ENCODE measurements at places on chromosomes 2 and 18.

DNA sequence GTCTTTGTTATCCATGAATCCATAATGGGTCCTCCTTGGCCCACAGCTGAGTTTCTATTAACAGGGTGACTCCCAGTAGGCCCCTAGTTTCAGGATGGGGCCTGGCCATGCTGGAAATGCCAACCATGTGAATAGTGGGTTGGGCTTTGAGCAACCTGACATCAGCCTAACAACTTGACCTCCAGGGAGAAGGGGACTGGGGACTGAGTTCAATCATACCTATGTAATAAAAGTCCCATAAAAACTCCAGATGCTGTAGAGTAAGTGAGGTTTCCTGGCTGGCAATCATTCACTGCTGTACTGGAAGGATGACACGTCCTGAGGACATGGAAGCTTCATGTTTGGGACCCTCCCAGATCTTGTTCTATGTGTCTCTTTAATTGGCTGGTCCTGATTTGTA is 7.9 kb downstream of the REV1 start:
- no peak for DNase-seq

GRCh38 chr2:238818561-238818960 is 29.3 kb upstream of the TWIST2 start:
- no peak for DNase-seq

GRCh38 chr18:79487183-79487800 is 91.6 kb downstream of the NFATC1 start:
- DNase-seq: no peak

DNA sequence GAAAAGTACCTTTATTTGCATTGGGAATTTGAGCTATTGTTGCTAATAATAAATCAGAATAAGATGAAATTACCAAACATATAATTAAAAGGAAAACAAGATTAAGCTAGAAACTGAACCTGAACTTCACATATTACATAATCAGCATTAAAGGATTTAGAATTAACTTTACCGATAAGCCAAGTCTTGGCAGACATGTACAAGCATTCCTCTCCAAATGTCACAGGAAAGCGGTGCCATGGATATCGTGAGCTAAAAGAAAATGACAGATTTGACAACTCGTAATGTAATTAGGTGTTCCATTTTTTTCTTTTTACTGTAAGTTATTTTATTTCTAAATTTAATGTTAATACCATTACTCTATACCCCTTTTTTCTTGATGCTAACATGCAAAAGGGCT is 55.1 kb upstream of the CD302 start:
- DNase-seq: no peak

DNA sequence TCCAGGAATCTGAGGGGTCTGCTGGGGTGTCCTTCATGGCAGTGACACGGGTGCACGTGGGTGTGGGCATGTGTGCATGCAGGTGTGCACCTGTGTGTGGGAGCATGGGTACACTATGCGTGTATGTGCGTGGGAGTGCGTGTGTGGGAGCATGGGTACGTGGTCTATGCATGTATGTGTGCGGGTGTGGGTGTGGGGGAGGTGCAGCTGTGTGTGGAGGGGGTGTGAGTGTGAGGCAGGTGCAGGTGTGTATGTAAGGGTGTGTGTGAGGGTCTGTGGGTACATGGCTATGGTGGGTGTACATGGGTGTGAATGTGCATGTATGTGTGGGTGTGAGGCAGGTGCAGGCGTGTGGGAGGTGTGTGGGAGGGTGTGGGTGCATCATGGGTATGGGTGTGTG is 36.3 kb downstream of the EIPR1 start:
- DNase-seq: no peak

GRCh38 chr2:24832073-24832461 is 38.8 kb downstream of the CENPO start:
- DNase-seq: no peak

DNA sequence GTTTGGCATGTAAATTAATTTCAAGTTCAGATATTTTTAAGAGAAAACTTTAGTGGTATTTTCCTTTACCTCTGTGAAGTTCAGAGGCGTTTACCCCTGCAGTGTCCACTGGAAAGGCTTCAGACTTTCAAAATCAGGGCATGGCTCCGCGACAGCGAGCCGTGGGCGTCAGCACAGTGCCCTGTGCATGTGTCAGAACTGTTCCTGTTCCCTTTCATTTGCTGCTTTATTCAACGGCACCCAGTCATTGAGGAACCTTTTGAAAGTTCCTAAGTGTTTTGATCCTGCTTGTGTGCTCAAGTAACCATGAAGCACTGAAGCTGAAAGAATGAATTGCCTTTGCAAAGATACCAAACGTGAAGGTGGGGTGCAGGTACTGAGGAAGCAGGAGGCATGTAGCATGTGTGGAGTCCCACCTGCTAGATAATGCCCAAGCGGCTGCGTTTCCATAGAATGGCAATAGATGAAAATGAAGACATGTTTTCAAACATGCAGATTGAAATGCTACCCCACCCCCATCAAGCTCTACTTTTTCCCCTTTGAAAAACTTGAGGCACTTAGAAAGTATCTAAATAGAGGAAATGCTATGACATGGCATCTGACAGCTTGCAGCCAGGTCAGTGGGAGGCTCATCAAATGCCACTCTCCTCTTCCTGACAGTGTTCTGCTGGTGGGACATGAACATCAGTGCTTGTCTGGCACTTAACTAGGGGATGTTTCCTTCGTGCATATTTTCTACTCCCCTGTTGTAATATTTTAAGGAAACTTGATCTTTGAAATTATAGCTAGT is 148.6 kb downstream of the ZNF236 start:
- DNase-seq: no peak

GRCh38 chr2:96956211-96956610 is 30.2 kb downstream of the FAM178B start:
- no peak for DNase-seq

DNA sequence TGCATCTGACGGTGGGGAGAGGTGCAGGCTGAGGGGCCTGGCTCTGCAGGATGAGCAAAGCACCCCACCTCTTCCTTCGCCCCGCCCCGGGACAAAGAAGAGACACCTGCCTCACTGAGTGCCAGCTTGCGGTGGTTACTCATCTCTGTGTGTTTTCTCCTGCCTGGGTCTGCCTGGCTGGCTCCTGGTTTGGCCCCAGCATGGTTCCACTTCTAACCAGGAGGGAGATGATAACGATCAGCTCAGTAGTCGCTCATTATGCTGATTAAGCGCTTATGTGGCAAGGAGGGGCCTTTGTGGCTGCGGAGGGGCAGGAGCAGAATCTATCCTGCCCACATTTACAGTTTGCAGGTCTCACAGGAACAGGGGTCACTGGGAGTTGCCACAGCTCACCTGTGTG is 68.7 kb upstream of the EDAR start:
- no peak for DNase-seq

DNA sequence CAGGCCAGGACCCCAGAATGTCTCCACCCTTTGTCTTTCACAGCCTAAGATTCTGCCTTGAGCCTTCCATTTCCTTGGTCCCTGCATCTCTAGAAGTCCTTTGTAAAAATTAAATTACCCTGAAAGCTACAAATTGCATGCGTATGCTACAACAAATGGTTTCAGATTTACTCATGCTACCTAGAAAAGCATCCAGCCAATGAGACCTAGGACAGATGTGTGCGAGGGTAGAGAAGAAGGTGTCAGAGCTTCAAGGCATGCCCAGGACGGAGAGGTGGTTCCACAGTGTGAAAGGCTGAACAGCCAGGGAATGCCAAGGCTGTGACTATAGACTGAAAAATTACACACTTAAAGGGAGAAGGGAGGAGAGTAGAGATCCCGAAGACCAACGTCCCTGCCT is 40.2 kb downstream of the CCBE1 start:
- no peak for DNase-seq

DNA sequence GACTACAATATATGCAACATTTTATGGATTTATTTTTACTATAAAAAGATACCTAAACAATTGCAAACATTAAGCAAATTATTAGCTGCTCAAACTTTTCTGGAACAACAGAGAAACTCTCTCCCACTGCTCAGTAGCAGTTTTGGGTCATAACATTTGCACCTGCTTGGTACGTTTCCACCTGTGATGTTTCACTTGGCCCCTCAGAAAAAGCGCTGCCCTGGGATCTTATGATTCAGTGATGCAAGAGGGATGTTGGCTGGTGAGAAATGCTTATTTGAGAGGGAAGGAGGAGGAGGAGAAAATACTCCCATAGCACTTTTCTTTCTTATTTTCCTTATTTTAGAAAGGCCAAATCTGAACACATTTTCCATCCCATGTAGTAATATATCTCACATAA is 9.2 kb downstream of the IRS1 start:
- no peak for DNase-seq

- no peak for DNase-seq
Measured at GRCh38 chr2:230881840-230882239, 17.1 kb downstream of the ITM2C start.

- no peak for DNase-seq
Measured at GRCh38 chr2:203823173-203823572, 44.4 kb upstream of the CTLA4 start.

DNA sequence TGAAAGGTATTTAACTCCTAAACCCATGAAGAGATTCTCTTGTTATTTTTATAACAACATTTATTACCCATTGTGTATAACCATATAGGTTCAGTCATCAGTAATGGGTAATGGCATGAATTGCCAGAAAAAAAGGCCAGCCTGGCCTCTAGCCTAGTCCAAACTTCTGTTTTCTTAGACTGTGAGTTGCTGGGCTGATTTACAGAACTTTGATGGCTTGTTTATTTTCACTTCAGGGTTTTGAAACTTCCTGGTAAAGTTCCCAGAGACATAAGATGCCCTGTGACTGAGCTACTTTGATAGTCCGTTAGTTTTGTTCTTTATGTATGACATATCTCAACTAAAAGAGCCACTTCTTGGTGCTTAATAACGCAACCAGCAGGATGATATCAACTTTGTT is 164.8 kb downstream of the METTL4 start:
- DNase-seq: no peak

DNA sequence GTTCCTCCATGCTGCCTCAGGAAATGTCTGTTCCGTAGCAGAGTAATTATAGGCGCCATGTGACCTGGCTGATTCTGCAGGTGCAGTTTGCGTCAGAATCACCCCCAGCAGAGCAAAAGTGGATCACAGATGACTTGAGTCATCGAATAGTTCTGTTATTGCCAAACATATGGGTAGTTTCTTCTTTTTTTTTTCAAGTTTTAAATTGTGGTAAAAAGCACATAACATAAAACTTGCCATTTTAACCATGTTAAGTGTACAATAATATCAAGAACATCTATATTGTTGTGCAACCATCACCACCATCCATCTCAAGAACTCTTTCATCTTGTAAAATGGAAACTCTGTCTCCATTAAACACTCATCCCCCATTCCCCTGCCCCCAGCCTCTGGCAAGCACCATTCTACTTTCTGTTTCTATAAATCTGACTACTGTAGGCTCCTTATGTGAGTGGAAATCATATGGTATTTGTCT is 177.7 kb upstream of the TWIST2 start:
- no peak for DNase-seq

DNA sequence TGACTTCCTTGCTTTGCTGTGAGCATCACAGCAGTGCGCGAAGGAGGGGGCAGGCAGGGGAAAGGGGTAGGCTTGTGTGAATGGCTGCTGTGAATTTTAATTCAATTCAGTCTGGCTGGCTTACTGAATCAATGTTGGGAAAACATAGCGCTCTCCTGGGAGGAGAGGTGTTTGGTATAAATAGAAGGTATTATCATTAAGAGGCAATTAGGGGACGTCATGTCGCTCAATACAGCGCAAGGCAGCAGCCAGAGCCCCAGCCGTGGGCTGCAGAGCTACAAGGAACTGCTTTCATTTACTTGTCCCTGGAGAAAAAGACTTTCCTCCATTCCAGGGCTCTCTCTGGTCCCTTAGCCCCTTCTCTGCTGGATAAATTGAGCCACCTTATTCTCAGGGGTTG is 181.4 kb upstream of the MSH6 start:
- peak; percentile 73 for DNase-seq

GRCh38 chr2:149903626-149904025 is 316.1 kb upstream of the MMADHC start:
- no peak for DNase-seq

GRCh38 chr2:168601741-168602140 is 145.7 kb downstream of the CERS6 start:
- DNase-seq: no peak

- DNase-seq: no peak
Measured at GRCh38 chr2:55351672-55352071, 68.0 kb downstream of the CCDC88A start.

DNA sequence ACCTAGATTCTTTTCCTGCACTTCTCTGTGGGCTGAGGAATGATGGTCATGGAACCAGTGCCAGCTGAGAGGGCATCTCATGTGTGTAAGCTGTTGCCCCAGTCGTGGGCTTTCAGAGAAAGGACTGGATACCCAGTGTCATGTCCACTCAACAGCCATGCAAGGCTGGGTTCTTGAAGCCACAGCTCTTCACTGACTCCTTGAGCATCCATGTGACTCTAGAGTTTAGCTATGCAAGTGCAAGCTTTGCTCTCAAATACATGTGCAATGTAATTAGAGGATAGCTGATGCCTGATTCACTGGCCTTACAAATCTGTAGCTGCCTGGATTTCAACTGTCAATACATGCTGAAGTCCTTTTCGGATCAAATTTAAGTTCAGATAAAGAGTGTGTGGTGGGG is 46.8 kb upstream of the EML6 start:
- no peak for DNase-seq

- DNase-seq: no peak
Measured at GRCh38 chr2:32701806-32702205, 74.0 kb downstream of the TTC27 start.

GRCh38 chr2:68994864-68995263 is 18.1 kb upstream of the ANTXR1 start:
- DNase-seq: no peak

- DNase-seq: no peak
Measured at GRCh38 chr18:46321955-46322354, 217.8 kb downstream of the HAUS1 start.

Measured in NCI-H1436 (cell line).